ENCODE measurements at places on chromosomes 12 and 14.

DNA sequence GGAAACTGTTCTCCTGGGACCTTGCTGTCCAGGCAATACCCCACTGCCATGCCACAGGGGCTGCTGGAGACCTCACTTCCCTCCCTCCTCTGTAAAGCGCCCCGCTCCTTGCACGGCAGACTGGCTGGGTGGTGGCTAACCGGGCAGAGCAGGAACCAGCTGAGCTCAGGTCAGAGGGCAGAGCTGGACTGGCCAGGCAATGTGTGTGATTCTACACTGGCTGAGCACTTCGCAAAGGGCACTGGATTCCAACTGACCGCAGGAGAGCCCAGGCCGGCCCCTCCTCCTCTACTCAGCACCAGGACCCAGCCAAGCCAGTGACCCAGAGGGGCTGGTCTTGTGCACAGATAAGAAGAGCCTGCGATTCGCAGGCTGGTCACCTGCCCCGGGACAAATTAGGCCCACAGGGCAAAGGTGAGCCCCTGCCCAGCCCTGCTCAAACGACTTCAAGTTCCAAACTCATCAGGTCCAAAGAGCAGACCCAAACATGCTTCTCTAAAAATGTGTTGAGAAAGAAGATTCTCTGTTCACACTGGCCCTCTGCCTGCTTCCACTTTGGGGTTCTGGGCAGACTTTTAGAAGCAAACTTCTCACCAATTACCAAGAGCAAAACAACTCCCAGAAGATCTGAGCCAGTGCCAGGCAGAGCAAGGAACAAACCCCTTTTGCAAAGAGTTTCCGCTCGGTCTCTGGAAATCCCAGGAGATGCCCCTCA lies 54.9 kb upstream of the DIO3 start:
- DNase-seq: no peak

DNA sequence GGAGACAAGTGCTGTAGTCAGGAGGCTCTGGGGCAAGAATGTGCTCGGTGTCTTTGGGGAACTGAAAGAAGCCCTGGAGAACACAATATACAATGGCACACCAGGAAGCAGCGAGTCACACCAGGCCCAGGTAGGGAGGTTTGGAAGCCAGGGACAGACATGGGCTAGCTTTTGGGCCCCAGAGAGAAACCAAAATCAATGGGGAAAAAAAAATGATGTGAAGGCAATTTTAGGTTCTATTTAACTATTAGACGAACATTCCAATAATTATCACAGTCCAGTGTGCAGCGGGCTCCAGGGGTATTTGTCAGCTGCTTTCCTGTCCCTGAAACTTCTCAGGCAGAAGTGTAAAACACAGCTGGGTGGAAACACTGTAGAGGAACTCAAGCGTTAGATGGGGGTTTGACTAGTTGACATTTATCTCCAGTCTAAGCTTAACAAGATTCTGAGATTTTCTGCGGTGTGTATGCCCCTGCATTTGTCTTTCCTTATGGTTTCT lies 21.8 kb upstream of the EGLN3 start:
- no peak for DNase-seq

- DNase-seq: peak; percentile 75
Measured at GRCh38 chr12:115383668-115384067, 699.7 kb upstream of the TBX3 start.

- DNase-seq: peak; percentile 78
Measured at GRCh38 chr12:80655751-80656150, 51.7 kb upstream of the MYF6 start.

DNA sequence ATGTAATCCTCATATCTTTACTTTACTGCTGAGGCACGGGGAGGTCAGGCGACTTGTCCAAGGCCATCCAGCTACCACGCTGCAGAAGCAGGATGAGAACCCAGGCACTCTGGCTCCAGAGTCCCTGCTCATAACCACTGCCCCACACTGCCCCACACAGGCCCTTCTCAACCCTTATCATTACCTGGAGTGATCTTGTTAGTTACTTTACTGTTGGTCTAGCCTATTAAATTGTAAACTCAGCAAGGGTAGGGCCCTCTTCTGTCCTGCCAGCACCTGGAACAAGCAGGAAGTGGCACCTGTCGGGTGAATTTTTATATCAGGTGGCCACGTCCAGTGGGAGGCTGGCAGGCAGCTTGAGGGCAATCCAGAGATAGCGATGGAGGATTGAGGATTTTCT lies 12.2 kb downstream of the FAIM2 start:
- DNase-seq: no peak

DNA sequence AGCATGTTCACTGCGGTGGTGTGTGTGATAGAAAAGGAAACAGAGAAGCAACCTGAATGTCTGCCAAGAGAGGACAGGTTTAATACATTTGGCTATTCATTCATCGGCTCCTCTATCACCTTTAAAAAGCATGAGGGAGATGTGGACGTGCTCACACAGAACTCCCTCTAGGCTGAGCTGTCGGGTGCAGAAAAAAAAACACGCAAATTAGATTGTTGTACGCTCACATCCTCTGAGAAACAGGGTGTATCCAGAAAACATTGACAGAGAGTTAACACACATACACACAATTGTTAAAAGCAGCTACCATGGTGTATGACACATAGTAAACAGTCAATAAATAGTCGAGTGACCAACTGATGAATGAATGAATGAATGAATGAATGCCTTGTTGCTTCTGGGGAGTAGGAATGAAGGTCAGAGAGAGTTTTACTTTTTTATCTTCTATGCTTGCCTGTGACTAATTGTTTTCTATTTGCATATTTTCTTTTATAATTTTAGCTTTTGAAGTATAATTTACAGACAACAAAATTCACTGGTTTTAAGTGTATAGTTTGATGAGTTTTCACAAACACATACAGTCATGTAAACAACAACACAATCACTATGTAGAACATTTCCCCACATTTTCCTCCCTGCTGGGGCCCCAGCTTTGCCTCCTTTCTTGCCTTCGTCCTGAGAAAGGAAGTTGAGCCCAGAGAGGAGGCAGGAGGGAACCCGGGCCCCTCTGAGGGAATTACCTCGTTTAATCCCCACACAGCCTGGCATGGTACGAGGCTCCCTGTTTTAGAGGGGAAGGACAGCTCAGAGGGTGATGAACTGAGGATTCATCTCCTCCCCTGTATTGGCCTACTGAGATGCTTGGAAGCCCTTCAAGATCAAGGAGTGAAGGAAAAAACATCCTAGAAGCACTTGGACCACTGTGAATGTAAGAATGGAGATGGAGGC lies 19.7 kb upstream of the FAM222A start:
- no peak for DNase-seq

Data from choroid plexus epithelial cell (primary cell).